ENCODE measurements at places on chromosomes 5 and 9.
A peak's percentile ranks its signal among the peaks of the same experiment; 100 is the strongest.

- no peak for DNase-seq
Observed at GRCh38 chr9:33239921-33240320, at the start of gene SPINK4. Gene SPINK4, plus strand, starts transcription at chr9:33240167. Its CDS starts 42 bp downstream, at chr9:33240209.

GRCh38 chr5:139443831-139444453, 4.6 kb upstream of the DNAJC18 start:
- no peak for DNase-seq

DNA sequence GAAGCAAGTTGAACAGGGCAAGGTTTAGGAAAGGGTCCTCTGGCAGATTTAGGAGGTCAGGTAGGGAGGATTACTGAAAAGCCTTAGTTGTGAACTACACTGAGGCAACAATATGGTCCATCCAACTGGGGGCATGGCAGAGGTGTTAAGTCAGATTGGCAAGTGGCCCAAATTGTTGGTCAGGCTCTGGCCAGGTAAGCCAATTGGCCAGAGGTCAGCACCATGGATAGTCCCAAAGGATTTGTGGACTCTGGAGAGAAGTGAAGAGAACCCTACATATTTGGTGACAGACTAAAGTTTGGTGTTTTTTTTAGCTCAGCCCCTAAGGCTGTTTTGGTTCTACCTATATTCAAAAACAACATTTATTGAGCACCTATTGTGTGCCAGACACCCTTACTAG, 39.1 kb upstream of the RASGRF2 start:
- DNase-seq: no peak

DNA sequence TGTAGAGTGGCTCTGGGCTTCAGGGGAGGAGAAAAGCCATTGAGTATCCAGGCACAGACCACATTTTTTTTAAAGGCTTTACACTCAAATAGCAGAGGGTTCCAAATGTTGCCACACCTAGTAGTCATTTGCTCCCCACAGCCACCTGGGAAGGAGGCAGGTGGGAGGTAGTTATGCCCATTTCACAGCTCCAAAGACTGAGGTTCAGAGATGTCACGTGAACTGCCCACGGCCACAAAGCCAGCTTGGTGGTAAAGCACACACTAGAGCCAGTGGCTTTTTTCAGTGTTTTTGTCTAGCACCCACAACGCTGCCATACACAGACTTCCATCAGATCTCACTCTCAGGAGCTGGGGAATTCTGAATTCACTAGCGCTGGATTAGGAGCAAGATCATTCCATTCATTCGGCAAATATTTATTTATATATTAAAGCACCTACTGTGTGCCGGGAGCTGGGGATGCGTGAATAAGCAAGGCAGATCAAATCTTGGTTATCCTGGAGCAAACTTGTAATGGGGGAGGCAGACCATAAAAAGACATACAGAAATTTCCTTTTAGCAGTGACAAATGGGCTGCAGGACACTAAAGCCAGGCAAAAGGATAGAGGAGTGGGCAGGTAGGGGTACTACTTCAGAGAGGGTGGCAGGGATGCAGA, 7.4 kb downstream of the WHRN start:
- no peak for DNase-seq

GRCh38 chr5:58127255-58128220, 332.3 kb downstream of the PLK2 start:
- DNase-seq: no peak

DNA sequence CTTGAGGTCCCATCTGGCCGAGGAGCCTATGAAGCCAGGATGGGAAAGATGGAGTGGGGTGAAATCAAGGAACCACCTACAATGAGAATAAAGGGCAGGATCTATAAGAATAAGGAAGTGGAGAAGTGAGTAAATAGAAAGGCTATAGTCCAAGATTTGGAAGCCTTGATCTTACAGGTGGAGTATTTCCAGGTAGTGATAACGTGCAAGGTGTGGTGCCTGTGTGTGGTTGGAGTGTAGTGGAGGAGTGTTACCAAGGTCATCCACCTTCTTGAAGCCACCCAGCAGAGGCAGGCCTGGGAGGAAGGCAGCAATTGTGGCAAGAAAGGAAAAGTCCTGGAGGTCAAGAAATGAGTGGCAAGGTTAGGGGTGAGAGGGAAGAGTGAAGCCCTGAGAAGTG, 72.9 kb downstream of the IQGAP2 start:
- no peak for DNase-seq

DNA sequence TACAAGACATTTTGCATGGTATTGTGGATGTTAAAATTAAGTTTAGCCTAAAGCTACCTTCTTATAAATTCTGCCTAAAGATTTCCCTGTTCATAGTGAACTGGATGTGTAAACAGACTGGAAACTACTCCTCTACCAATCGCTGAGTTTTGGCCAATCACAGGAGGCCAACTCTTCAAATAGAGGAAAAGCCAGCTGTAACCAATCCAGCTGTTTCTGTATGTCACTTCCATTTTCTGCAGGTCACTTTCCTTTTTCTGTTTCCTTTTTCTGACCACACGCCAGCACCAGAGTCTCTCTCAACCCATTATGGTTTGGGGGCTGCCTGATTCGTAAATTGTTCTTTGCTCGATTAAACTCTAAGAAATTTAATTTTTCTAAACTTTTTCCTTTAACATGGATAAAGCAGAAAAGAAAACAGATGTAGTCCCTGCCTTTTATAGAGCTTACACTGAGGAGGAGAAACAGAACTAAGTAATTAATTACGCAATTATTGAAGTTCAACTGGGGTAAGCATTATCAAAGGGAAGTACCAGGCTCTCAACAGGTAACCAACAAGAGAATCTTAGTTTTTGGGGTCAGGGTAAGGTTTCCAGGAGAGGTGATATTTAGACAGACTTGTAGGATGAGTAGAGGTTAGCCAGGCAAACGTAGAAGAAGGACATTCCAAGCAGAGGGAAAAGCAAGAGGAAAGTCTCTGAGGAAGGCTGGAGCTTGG, 27.7 kb downstream of the RANBP3L start:
- DNase-seq: no peak

- DNase-seq: peak; percentile 10
Observed at GRCh38 chr9:137984005-137984404, 106.4 kb downstream of the CACNA1B start.

GRCh38 chr5:66529704-66530103, 66.5 kb upstream of the MAST4 start:
- DNase-seq: no peak

DNA sequence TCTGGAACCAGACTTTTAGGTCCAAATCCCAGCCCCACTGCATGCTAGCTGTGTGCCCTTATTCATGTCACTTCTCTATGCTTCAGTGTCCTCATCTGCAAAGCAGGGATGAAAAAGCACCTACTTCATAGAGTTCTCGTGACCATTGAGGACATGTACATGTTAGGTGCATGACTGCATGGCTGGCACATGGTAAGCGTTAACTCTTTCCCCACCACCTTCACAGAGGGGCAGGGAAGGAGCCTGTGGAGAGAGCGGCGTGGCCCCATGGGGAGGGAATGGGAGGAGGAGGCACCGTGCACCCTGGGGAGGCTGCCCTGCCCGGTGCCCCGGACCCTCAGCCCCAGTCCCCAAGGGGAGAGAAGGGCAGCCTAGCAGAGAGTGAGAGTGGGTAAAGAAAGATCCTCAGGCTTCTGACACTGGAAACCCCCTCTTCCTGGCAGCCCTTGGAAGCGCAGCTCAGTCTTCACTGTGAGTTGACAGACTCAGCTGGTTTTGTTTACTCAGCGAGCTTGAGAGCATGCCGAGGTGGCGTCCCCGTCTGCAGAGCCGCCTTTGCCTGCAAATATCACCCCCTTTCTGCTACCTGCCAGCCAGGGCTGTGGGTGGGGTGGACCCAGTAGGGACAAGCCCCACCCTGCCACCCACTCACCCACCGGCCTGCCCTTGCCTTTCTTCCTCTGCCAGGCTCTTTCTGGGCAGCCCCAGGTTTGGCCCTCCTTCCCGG, 10.6 kb upstream of the ANGPTL2 start:
- peak; percentile 58 for DNase-seq

DNA sequence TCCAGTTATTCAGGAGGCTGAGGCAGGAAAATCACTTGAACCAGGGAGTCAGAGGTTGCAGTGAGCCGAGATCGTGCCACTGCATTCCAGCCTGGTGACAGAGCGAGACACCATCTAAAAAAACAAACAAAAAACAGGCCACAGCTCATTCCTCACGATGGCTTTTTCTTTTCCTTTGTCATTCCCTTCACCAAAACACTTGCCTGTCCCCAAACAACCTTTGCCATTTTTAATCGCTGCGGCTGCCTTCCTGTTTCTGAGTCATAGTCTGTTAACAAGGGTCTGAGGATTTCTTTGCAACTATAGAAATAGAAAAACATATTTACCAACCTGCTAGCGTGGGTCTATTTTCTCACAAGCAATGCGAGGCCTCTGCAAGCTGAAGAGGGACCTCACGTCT, 123.0 kb upstream of the FSTL4 start:
- no peak for DNase-seq

DNA sequence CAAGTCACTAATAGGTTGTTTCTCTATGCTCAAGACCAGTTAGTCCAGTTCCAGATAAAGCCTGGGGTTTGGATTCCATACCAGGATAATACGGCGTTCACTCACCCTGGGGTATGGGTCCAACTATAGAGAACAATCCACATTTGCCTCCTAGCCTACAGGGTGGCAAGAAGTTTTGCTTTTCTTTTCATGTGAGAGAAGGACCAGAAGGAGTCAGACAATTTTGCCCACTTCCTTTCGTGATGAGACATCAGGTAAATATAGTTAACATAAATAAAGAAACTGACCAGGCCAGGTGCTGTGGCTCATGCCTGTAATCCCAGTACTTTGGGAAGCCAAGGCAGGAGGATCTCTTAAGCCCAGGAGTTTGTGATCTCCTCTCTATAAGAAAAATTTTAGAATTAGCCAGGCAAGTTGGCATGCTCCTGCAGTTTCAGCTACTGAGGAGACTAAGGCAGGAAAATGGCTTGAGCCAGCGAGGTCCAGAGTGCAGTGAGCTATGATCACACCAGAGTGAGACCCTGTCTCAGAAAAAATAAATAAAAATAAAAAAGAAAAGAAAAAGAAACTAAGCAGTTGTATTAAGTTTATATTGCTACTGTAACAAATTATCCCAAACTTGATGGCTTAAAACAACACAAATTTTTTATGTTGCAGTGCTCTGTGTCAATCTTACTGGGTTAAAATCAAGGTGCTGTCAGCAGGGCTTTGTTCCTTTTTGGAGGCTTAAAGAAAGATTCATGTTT, 7.5 kb upstream of the REEP5 start:
- DNase-seq: no peak

DNA sequence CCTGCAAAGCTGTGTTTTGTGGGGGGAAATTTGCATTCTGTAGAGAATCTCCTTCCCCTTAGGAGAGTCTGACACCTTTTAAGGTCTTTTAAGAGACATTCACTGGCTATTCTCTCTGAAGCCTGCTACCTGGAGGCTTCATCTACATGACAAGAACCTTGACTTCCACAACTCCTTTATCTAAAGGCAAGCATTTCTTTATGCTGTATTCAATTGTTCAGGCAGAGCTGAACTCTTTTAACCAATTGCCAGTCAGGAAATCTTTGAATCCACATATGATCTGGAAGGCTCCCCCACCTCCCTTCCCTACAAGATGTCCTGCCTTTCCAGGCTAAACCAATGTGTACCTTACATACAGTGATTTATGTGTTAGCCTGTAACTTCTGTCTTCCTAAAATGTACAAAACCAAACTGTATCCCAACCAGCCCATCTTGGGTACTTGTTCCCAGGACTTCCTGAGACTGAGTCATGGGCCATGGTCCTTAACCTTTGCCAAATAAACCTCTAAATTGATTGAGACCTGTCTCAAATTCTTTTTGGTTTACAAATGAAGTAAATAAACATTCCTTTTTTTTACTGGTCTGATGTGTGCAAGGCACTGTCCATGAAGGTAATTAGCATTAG, 9.9 kb downstream of the C9orf85 start:
- DNase-seq: no peak

DNA sequence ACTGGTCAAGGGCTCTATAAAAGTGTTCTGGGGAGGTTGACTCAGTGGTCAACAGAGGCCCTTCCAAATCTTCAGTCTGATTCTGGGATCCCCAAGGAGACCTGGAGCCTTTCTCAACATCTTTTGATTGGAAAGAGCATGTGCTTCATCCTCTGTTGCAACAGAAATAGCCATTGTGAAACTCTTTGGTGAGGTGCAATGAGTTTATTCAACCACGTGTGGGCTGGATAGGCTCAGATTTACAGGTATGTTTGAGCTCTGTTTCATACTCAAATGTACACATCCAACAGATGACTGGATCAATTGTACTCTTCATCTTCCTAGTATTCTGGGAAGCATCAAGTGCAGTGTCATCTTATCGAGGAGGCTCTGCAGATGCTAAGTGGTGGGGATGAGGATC, 60.5 kb downstream of the CTSL start:
- DNase-seq: no peak

DNA sequence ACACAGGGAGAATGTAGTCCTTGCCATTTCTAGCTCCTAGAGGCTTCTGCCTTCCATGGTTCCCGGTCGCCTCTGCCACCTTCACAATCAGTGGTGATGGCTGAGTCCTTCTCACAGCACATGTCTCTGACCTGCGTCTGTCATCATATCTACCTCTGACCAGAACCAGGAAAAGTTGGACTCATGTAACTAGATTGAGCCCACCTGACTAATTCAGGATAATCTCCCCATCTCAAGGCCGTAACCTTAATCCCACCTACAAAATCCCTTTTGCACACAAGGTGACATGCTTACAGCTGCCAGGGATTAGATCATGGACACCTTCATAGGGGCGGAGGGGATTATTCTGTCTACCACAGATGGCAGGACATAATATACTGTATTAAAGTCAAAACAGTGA, 375.6 kb downstream of the ICE1 start:
- no peak for DNase-seq

- DNase-seq: no peak
Observed at GRCh38 chr5:97224112-97224750, 41.2 kb upstream of the RIOK2 start.

- no peak for DNase-seq
Observed at GRCh38 chr5:105840800-105841199, 1829.9 kb downstream of the EFNA5 start.

- DNase-seq: peak; percentile 10
Observed at GRCh38 chr9:138082918-138083636, 205.5 kb downstream of the CACNA1B start.

- no peak for DNase-seq
Observed at GRCh38 chr5:58240322-58240721, 219.6 kb downstream of the PLK2 start.

GRCh38 chr5:127891942-127892341, 188.8 kb downstream of the CCDC192 start:
- DNase-seq: no peak

- no peak for DNase-seq
Observed at GRCh38 chr5:157387683-157388093, 72.3 kb upstream of the NIPAL4 start.

- no peak for DNase-seq
Observed at GRCh38 chr9:31243386-31243785, 1141.1 kb upstream of the ACO1 start.

GRCh38 chr9:89884356-89885083, 279.7 kb downstream of the GADD45G start:
- peak; percentile 35 for DNase-seq

DNA sequence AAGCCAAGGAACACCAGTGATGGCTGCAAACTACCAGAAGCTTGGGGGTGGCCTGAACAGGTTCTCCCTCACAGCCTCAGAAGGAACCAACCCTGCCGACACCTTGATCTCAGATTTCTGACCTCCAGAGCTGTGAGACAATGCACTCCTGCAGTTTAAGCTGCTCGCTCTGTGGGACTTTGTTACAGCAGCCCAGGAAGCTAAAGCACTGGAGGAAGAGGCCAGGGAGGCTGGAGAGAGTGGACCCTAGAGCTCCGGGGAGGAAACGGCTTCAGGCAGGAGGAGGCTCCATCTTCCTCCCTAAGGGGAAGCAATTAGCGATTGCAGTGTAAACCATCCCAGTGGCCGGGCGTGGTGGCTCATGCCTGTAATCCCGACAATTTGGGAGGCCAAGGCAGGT, 25.1 kb downstream of the BARX1 start:
- no peak for DNase-seq

- no peak for DNase-seq
Observed at GRCh38 chr9:79862921-79863890, 291.4 kb downstream of the TLE4 start.
